ENCODE measurements at places on chromosomes 13 and 19.

DNA sequence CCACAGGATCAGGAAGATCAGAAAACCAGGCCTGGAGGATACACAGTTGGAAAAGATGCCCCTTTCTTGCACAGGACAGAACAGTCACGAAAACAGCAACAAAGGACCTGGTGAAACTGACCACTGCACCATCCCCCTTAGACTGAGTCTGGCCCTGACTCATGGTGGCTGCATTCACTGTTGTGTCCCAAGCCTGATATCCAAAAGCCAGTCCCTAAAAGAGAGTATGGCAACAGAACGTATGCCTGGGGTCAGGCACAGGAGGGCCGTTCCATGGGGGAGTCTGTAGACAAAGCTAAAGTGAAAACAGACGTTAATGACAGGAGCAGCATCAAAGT, 301.1 kb upstream of the NBEA start:
- no peak for DNase-seq

- DNase-seq: no peak
Measured at GRCh38 chr13:45048890-45049407, 59.6 kb downstream of the GPALPP1 start.

DNA sequence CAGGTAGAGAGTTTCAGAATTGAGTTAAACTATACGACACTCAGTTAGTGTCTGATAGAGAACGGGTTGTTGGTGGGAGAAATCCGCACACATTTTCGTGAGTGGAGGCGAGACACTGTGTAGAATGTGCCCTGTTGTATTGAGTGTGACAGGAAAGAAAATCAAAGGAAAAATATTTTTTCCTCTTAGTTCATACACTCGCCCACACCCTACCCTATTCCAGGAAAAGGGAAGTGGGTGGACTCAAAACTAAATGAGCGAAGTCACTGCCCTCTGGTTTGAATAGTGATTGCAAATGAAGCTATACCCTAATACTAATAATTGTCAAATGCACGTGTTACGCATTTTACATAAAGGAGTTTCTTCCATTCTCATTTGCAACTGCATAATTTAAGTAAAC, 2.0 kb downstream of the ZNF347 start:
- no peak for DNase-seq

DNA sequence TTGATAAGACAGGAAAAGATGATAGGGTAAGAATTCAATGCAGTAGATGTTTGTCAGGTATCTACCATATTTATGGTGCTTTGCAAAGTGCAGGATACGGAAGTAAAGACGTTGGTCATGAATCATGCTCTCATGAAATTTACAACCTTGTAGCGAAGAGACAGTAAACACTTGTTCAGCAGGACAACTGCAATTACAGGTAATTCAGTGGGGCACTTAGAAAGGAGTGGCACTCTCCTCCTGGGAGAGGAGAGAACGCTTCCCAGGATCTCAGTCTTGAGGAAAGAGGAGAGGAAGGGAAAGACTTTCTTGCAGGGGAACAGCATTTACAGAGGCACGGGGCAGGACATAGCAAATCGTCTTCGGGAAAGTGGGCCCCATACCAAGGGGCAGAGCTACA, 46.4 kb downstream of the SOX1 start:
- no peak for DNase-seq

- DNase-seq: no peak
Measured at GRCh38 chr13:113152691-113152983, 5.8 kb upstream of the PROZ start.

- no peak for DNase-seq
Measured at GRCh38 chr13:73403355-73404120, 344.7 kb downstream of the KLF5 start.

GRCh38 chr13:35978607-35979316, 152.4 kb downstream of the DCLK1 start:
- peak; percentile 84 for DNase-seq

DNA sequence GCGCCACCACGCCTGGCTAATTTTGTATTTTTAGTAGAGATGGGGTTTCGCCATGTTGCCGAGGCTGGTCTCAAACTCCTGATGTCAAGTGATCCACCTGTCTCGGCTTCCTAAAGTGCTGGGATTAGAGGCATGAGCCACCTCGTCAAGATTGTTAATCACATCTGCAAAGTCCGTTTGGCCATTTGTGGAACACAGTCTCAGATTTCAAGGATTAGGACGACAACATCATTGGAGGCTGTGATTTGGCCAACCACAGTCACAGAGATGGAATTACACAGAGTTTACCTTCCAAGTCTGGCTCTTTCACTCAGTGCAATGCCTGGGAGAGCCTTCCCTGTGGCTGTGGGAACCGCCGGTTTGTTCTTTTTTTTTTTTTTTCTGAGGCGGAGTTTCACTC, 17.8 kb downstream of the SULT2B1 start:
- peak; percentile 65 for DNase-seq

GRCh38 chr13:107438251-107438650, 777.1 kb downstream of the LIG4 start:
- no peak for DNase-seq

DNA sequence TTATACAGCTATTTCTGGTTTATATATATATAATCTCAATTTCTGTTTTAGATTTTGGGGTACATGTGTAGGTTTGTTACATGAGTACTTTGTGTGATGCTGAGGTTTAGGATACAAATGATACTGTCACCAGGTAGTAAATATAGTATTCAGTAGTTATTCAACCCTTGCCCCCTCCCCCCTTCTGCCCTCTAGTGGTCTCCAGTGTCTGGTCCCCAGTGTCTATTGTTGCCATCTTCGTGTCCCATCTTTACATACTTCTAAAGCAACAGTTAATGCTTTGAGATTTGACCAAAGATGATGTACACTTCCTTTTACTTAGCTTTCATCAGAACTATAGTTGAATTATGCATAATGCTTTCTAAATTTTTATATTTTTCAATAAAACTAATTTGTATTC, 1623.4 kb upstream of the PRR20A start:
- DNase-seq: no peak

DNA sequence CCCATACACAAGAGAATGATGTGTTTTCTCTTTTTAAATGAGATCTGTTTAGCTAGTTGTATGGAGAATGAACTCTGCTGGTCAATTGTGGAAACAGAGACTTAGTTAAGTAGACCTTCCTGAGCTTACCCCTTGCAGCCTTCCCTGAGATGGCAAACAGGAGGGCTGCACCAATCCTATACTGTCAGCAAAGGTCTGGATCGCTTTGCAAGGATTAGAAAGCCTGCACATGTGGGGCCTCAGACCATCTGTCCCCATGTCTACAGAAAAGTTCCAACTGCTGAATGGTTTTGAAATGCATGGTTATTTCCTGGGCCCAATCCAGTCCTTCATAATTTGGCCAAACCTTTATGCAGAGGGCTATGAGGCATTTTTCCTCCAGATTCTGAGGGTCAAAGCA, 183.9 kb upstream of the SLC10A2 start:
- no peak for DNase-seq

- DNase-seq: no peak
Measured at GRCh38 chr19:16946951-16947940, 58.4 kb downstream of the F2RL3 start.
